ENCODE measurements at places on chromosomes 4 and X. TPM values are rescaled to one million over a fixed set of nuclear protein-coding genes. Genes with fewer than 3 reads are reported as not detected.

Gene SH3D19
- total RNA-seq, result 36.8 TPM

Gene SMR3B
- total RNA-seq, result not detected

Gene CDS1
- total RNA-seq, result 18.8 TPM

DNA sequence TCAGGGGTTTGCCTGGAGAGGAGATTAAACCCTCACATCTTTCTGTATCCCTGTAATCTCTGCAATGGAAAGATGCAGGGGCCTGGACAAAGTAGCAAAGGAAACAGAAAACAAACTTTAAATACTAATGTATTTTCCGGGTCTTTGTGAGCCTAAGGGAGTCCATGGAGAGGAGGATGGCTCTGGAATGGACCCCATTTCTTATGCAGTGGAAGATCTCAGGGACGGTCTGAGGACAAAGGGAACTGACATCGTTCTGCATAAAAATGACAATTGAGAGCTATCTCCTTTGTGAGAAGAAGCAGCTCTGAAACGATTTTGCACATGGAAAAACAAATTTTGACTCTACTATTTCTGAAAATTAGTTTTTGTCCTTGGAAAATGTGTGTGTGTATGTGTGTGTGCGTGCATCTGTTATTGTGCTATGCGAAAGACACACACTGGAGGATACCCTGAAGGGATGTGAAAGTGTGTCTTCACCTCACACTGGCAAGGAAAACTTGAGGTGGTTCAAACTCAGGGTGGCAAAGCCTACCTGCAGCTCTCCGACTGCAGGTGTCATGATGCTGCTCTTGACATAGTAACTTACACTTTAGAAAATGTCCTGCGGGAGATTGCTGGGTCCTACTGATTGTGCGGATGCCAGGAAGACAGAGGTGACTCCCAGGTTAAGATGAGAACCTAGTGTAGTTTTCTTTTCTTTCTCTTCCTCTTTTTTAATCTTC is 126.4 kb upstream of the JADE1 start:
- DNase-seq, result no peak

- no peak for DNase-seq
Observed at GRCh38 chrX:44012484-44013096, 39.4 kb upstream of the NDP start.

DNA sequence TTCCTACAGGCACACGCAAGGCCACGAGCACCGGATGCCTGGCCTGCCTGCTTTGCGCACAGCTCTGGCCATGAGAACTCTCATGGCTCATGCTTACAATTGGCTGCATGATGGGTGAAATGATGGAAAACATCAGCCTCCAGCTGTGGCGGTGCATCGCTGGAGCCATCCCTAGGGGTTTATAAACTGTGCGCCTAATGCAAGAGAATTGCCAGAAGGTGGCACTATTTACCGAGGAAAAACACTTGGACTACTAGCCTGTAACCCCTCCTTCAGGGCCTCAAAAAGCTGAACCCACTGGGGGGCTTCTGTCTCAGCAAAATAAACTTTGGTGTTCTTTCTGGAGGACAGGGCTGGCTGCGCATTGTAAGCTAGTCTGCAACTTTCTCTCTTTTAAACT is 51.9 kb downstream of the PHKA2 start:
- peak; percentile 35 for DNase-seq

GRCh38 chr4:76623217-76624045 is 188.4 kb downstream of the SHROOM3 start:
- DNase-seq, result no peak

- DNase-seq, result no peak
Observed at GRCh38 chr4:168218645-168219044, 99.9 kb downstream of the DDX60 start.

DNA sequence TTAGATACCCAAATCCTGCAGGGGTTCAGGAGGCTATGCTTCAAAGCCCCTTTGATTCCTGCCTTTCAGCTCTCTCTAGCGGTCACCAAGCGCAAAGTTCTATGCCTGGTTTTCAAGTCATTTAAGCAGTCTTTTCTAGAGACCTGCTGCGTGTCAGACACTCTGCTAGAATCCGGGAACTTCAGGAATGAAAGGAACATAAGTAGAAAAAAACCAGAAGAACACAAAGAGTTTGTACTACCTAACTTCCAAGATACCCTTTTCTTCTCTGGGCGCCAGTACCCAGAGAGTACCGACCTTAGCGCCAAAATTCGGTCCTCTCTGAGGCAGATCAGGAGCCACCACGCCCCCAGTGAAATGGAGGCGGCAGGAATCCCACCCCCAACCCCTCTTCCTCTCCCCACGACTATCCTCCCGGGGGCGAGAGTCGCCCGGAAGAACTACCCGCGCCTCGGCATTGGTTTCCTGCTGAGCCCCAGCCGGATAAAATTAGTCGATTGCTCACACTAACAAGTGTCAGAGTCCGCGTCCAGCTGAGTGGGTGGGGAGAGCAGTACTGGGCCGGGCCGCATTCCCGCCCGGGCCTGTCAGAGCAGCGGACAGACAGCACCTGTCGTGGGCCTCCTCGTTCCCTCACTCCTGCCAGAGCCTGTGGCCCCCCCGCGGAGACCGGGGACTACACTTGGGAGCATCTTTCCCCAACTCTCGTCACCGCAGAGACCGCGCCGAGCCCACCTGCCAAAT is 78.8 kb downstream of the RLIM start:
- DNase-seq, result peak; percentile 67

GRCh38 chr4:73433140-73433539 is 2.9 kb upstream of the AFP start:
- DNase-seq, result no peak

Data from kidney (tissue), 22 donors.